ENCODE measurements at places on chromosomes 7 and 10.

- DNase-seq: no peak
These were observed 23.7 kb downstream of the CYP26A1 start for GRCh38 chr10:93097386-93097785.

- no peak for DNase-seq
These were observed 38.1 kb downstream of the CTTNBP2 start for GRCh38 chr7:117835016-117835664.

- DNase-seq: no peak
These were observed 35.7 kb downstream of the CBX3 start for GRCh38 chr7:26237035-26237807.

DNA sequence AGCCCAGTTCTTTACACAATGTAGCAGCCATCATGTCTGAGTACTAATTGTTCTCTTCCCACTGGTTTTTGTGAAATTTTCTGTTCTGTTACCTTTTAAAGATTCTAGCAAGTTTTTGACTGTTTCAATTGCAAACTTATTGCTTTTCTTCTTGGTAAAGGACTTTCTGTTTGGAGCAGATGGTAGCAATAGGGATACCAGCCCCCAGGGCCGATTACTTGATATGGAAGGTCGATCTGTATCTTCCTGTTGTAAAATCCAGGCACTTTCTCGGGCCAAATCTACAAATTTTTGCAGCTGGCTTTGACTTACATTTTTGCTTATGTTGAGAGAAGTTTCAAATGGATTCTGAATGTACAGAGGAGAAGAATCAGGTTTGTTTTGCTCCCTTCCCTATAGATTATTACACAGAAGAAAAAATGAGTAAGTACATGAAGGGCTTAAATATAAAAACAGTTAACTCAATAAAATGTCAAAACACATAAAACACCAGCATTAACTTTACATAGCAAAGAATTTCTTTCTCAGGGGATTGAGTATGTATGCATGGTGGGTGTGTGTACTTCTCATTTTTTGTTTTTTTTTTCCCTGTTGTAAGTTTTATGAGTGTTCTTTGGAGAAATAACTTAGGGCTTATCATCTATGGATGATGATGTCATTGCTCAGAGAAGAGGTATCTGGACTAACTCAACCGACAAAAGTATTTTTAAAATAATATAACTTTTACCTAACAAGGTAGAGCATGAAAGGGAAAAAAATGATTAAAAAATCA, 35.3 kb downstream of the MTPAP start:
- no peak for DNase-seq

- DNase-seq: no peak
These were observed 216.4 kb downstream of the MLLT10 start for GRCh38 chr10:21750424-21750823.

DNA sequence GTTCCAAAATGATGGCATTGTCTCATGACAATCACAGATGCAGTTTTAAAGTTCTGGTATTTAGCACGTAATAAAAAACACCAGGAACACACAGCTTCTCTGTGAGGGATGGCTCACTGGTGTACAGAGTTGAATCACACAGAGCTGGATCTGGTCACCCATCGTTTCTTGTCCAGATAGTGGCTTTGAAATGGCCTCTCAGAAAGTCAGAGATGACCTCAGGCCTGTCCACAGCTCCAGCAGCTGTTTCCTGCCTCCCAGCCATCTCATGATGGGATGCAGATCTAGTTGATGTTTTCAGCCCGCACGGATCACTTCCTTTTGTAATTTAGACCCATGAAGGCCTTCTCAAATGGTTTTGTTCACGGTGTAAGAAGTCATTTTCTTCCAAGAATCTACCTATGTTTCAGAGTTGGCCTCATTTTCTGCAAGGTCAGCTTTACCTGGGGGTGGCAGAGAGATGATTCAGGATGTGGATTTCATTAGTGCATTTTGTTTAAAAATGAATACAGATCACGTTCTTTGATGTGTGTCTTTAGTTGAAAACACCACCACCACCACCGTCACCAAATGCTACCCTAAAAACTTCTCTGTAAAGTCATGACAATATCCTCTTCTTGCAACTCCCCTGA, 166.2 kb downstream of the SNX10 start:
- no peak for DNase-seq

DNA sequence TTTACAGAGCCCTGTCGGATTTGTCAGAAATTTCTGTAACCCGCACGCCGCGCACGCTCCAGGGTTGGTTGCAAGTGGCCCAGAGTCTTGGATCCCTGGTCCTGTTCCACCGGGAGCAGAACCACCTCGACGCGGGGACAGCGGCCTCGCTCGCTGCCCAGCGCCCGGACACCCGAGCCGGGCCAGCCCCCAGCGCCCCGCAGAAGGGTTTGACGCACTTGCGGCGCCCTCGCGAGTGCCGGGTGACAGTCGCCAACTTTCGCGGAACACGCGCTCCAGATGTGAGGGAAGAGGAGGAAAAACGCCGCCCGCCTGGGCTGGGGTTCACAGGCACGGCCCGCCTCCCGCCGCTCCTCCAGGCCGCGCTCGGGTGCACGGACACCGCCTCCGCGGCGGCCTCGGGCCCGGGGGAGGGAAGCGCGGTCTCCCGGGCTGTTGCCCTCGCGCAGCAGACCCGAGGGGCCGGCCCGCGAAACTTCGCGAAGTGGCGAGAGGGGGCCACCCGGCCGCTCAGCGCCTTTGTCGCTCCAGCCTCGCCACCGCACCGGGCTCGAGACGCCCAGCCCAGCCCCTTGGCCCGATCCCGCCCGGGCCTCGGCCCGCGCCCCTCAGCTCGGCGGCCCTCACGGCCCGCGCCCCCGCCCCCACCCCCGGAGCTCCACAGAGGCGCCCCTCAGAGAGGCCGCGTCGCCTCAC, 514 bp downstream of the RNF216 start:
- DNase-seq: peak; percentile 2

DNA sequence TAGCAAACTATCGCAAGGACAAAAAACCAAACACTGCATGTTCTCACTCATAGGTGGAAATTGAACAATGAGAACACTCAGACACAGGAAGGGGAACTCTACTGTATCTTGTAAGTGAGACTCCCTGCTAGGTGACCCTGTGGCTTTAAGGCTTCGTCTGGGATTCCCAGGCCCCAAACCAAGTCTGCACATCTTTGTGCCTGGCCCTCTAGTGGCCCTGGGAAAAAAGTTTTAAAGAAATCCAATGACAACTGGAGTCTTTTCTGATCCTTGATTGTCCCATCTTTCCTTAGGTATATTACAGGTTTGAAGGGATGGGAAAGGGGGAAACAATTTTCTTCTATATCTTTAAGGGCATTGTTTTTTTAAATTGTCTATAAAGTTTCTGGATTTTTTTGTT, 10.6 kb upstream of the LIPM start:
- DNase-seq: peak; percentile 16

GRCh38 chr10:30111340-30112022, 52.1 kb upstream of the JCAD start:
- DNase-seq: no peak

- DNase-seq: no peak
These were observed 80.3 kb upstream of the SKAP2 start for GRCh38 chr7:26944501-26945358.

DNA sequence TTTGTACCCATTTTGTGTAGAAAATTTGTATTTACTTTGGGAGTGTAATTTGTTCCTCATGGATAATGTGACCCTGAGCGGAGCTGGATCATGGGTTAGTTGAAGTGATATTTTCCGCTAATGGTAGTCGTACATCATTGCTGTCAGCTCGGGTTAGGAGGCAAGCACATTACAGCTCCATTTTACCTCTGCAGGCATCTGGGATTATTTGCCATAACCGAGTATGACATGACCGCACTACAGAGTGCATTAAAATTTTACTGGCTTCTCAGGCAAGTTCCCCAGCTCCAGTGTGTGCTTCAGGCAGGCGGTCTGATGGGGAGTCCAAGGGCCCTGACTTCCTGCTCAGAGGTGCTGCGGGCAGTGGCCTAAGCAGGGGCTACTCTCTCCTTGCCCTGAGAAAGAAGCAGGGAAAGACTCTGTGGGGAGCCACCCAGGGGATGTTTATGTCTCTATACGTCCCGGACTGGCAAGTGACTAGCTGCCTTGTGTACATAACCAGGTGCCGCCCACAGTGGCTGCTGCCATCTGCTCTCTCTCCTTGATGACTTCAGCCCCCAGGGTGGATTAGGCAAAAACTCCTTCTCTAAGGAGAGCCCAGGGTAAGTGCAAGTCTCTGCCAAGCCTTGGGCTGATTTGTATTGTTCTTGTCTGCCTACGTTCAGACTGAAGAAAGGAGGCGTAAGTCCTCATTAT, 685.3 kb upstream of the GALNT17 start:
- no peak for DNase-seq

GRCh38 chr10:22466763-22467334, 121.6 kb downstream of the SPAG6 start:
- no peak for DNase-seq

GRCh38 chr7:155213955-155214740, 83.5 kb upstream of the INSIG1 start:
- DNase-seq: no peak

DNA sequence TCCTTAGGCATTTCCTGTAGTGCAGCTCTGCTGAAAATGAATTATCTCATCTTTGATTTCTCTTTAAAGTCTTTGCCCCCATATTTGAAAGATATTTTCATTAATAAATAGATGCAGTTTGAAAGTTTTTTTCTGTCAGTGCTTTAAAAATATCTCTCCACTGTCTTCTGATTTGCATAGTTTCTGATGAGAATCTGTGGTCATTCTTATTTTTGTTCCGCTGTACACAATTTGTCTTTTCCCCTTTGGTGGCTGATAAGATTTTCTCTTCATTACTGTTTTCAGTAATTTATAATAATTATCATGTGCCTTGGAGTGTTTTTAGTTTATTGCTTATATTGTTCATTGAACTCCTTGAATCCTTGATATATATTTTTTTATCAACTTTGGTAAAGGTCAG, 7.0 kb upstream of the GHRHR start:
- DNase-seq: no peak

DNA sequence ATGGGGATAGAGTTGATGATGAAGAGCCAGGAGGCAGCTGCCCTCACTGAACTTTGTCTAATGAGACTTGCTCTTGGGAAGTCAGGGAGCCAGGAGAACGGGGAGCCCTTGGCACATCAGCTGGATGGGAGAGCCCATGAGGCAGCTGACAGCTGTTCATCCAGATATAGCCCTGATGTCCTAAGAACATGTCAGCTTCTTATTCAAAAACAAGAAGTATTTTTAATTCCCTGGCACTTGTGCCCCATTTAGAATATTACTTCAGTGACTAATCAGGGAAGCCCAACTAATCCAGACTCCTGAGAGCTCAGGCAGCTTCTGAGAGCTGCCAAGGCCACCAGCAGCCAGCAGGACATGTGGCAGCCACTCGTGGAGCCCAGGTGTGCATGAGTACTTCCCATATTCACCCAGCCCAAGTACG, 363.4 kb downstream of the GRID1 start:
- no peak for DNase-seq

DNA sequence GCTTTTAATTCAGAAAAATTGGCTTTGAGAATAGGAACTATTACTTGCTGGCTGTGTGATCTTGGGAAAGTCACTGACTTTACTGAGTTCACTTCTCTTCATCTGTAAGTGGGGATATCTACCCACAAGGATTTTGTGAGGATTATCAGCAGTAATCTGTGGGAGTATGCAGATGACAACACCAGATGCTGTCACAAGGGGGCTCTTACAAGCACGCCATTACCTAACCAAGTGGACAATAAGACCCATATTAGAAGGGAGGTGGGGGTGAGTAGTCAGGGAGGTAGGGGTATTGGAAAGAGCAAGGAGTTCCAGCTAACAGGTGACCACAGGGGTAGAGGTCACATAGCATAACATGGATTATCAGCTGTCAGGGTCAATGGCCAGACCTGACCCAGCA, 569.4 kb downstream of the SUGCT start:
- no peak for DNase-seq

- no peak for DNase-seq
These were observed 167.0 kb downstream of the SNX13 start for GRCh38 chr7:17773289-17773626.

DNA sequence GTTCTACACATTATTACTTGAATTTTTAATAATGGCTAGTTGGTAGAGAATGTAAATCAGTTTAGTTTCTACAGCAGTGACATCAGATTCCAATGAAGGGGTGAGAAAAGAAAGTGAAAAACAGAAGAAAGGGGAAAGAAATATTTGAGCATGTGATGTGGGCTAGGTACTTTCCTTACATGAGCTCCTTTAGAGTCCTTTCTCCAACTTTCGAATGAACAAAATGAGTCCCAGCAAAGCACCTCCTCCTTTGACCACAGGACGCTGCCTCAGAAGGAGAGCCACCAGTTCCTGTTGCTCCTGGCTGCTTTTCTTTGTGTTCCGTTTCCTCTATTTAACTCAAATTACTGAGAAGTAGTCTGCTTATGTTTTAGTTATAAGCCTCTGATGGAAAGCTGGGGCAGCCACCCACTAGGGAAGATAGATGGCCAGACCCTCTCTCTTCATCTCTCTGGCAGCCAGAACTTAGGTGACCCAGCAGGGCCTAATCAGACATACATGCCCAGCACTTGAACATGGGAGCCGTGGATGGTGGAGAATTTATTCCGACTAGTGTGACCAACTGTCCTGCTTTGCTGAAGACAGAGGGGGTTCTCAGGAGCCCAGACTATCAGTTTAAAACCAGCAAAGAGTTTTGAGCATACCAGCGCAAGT, 82.4 kb upstream of the NME8 start:
- no peak for DNase-seq

- DNase-seq: no peak
These were observed 334.6 kb downstream of the PTPRN2 start for GRCh38 chr7:158252837-158253669.

DNA sequence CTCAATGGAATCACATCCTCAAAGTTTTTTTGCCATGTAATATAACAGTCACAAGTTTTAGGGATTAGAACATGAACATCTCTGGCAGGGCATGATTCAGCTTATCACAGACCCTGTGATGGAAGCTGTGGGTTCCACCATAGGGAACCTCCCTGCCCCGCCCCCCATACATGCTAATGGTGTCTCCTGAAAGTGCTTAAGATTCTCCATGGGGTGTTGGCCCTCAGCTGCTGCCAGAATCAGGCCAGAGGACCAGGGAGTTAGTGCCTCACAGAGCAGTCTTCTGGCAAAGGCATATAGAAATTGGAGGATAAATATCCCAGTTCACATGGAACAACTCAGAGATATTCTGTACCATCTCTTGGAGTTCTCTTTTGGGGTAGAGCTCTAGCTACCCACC, 119.4 kb downstream of the RAB11FIP2 start:
- DNase-seq: no peak

- DNase-seq: peak; percentile 75
These were observed 22.8 kb downstream of the C10orf105 start for GRCh38 chr10:71696628-71697326.

GRCh38 chr7:20114468-20114867, 102.7 kb downstream of the MACC1 start:
- no peak for DNase-seq

DNA sequence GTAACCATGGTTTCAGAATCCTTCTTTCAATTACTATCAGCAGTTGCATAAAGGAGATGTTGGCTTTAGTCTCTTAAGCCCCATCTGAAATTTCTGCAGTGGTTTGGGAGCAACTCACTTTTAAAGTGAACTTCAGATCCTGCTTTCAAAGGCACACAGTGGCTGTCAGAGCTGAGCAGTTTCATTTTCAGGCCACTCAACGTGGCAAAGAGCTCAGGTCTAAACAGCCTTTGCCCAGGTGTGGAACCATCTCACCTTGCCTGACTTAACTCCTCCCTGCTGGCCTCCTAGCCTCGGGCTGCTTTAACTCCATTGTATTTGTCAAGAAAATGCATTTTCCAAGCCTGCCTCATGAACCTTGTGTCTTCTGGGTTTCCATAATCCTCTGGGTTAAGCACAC, 197.5 kb upstream of the KMT2E start:
- no peak for DNase-seq

- DNase-seq: no peak
These were observed 17.4 kb downstream of the ESYT2 start for GRCh38 chr7:158811894-158812293.

- DNase-seq: peak; percentile 29
These were observed 20.2 kb upstream of the BAIAP2L1 start for GRCh38 chr7:98420966-98421612.

All from neural crest cell (in vitro differentiated cells).